ENCODE measurements at places on chromosomes 2 and 18.

GRCh38 chr2:240672701-240673190 is 9.9 kb downstream of the AQP12B start:
- no peak overlapping the region for H3K4me3 ChIP-seq
- no peak overlapping the region for H3K27ac ChIP-seq
- peaks cover 17% of the 10 kb centered on the region for H3K27me3 ChIP-seq
- DNase-seq, result no peak

GRCh38 chr2:29057006-29057405 is 17.3 kb downstream of the PCARE start:
- no peaks in the 10 kb centered on the region for H3K27me3 ChIP-seq
- no peak overlapping the region for H3K27ac ChIP-seq
- no peaks in the 10 kb centered on the region for H3K36me3 ChIP-seq
- H3K4me1 ChIP-seq, result no peaks in the 10 kb centered on the region
- DNase-seq, result no peak

- no peak for DNase-seq
- H3K27ac ChIP-seq, result peak overlapping the region; percentile 99
- H3K4me1 ChIP-seq, result peaks cover 36% of the 10 kb centered on the region
- H3K4me3 ChIP-seq, result peak overlapping the region; percentile 98
- no peaks in the 10 kb centered on the region for H3K27me3 ChIP-seq
These were observed 593 bp upstream of the NRBP1 start for GRCh38 chr2:27427863-27428212.

- no peak overlapping the region for H3K4me3 ChIP-seq
- H3K4me1 ChIP-seq, result no peaks in the 10 kb centered on the region
- H3K36me3 ChIP-seq, result no peaks in the 10 kb centered on the region
- no peak for DNase-seq
- H3K27me3 ChIP-seq, result no peaks in the 10 kb centered on the region
These were observed 408.2 kb upstream of the HS6ST1 start for GRCh38 chr2:128726911-128727310.

DNA sequence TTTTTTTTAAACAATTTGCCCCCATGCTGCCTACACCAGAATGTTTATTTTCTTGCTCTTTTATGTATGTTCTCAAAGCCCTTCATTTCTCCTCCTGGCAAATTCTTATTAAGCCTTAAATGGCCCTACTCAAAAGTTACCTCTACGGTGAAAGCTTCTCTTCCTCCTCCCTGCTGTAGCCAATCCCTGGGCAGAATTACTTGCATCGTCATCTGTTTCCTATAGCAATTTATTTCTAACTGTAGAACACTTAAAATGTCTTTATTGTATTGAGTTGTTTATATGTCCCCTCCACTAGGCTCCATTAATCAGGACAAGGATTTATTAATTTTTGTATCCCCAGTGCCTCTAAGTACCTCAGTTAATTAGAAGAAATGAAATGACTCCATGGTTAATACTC is 2.5 kb upstream of the RAD51AP2 start:
- DNase-seq, result no peak
- no peaks in the 10 kb centered on the region for H3K36me3 ChIP-seq
- no peak overlapping the region for H3K4me3 ChIP-seq
- H3K4me1 ChIP-seq, result peaks cover 18% of the 10 kb centered on the region
- no peak overlapping the region for H3K27ac ChIP-seq

GRCh38 chr18:61898640-61899101 is 5.9 kb upstream of the RNF152 start:
- no peaks in the 10 kb centered on the region for H3K36me3 ChIP-seq
- H3K4me3 ChIP-seq, result no peak overlapping the region
- H3K4me1 ChIP-seq, result peaks cover 7% of the 10 kb centered on the region
- peaks cover 11% of the 10 kb centered on the region for H3K27me3 ChIP-seq

- H3K36me3 ChIP-seq, result no peaks in the 10 kb centered on the region
- H3K4me1 ChIP-seq, result peaks cover 18% of the 10 kb centered on the region
- peak; percentile 63 for DNase-seq
- peak overlapping the region; percentile 83 for H3K27ac ChIP-seq
- no peaks in the 10 kb centered on the region for H3K27me3 ChIP-seq
These were observed 636 bp downstream of the ARL4C start for GRCh38 chr2:234496055-234496834.

DNA sequence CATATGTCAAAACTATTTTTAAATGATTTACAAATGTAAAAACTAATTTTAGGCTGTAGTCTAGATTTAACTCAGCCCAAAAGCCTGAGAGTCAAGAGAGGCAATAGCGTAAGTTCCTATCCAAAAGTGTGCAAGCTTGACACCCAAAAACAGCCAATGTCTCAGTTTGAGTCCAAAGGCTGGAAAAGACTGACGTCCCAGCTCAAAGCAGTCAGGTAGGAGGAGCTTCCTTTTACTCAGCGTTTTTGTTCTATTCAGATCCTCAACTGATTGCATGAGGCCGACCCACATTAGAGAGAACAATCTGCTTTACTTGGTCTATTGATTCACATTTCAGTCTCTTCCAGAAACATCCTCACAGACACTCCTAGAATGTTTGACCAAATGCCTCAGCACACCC is 51.8 kb downstream of the MYL12B start:
- H3K36me3 ChIP-seq, result no peaks in the 10 kb centered on the region
- H3K4me1 ChIP-seq, result no peaks in the 10 kb centered on the region
- no peaks in the 10 kb centered on the region for H3K27me3 ChIP-seq
- H3K27ac ChIP-seq, result no peak overlapping the region
- no peak overlapping the region for H3K4me3 ChIP-seq

DNA sequence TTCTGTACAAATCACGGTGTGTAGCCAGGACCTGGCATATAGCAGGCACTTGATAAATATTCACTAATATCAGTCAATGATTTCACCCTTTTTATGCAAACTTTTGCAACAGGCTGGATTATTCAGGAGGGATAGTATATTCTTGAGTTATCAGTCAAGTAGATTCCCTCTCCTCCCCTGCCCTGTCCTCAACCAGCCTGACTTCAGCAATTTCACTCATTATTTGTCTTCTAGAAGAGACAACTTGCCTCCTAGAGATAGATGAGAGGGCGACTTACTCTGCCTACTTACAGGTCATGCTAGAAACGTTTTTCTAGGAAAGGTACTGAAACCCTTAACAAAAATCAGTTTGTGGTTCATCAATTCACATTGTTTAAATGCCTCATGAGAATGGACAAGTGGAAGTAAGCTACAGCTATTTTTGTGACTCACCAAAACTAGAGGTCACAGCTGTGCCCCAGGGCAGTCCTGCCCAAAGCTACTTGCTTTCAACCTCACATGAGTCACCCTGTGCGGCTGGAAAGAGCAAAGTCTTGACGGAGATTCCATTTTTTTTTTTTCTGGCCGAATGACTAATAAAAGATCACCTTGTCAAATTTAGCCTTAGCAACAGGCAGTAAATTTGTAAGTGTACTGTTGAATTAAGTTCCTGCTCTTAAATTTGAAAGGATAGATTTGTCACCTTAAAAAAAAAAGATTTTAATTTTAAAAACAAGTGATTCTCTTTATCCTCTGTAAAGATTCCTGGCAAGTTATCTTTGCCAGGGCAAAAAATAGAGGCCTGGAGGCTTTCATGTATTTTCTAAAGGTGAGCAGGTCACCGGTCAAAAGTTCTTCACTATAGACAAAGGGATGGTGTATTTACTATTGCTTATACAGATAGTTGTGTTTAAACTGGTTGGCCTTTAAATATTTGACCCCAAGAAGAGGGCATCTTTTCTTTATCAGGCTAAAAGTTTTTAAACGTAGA is 109.0 kb upstream of the SLC35G4 start:
- no peaks in the 10 kb centered on the region for H3K36me3 ChIP-seq
- H3K4me1 ChIP-seq, result no peaks in the 10 kb centered on the region
- H3K4me3 ChIP-seq, result no peak overlapping the region
- H3K27ac ChIP-seq, result no peak overlapping the region
- no peaks in the 10 kb centered on the region for H3K27me3 ChIP-seq

DNA sequence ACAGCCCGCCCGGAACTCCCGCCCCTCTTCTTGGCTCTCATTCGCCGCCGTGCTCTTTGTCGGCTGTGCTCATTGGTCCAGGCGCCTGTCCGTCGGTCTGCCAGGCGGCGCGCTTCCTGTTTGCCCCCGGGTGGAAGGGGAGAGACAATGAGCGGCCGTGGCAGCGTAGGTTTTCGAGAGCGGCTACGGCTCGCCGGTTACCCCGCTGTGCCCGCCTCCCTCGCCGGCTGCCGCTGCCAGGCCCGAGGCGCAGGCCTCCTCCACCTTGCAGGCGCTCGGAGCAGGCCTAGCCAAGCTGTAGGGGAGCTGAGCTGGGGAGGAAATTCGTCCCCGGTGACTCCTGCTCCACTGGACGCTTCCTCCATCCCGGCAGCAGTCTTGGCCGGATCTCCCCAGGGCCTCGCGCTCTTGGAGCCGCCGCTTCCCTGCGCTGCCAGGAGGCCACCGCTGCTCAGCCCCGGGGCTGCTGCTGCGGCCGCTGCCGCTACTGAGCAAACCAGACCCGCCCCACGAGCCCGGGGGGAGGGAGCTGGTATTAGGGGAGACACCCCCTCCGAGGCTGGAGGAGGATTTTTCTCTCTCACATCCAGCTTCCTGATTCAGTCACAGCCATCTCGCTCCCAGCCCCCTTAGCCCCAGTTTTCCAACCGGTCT is at the start of gene SP3:
Gene SP3, minus strand, starts transcription at position 2 of the 654 bp plus-strand sequence. CDS start 202 bp downstream, outside the sequence.
- no peaks in the 10 kb centered on the region for H3K36me3 ChIP-seq
- peaks cover 36% of the 10 kb centered on the region for H3K4me1 ChIP-seq
- H3K4me3 ChIP-seq, result peak within 1 kb of the TSS; percentile 97
- peak; percentile 97 for DNase-seq
- H3K27me3 ChIP-seq, result no peaks in the 10 kb centered on the region

- H3K4me3 ChIP-seq, result no peak overlapping the region
- no peaks in the 10 kb centered on the region for H3K36me3 ChIP-seq
- no peak for DNase-seq
- no peak overlapping the region for H3K27ac ChIP-seq
- peaks cover 21% of the 10 kb centered on the region for H3K27me3 ChIP-seq
These were observed 50.5 kb upstream of the OTOS start for GRCh38 chr2:240191001-240191400.

DNA sequence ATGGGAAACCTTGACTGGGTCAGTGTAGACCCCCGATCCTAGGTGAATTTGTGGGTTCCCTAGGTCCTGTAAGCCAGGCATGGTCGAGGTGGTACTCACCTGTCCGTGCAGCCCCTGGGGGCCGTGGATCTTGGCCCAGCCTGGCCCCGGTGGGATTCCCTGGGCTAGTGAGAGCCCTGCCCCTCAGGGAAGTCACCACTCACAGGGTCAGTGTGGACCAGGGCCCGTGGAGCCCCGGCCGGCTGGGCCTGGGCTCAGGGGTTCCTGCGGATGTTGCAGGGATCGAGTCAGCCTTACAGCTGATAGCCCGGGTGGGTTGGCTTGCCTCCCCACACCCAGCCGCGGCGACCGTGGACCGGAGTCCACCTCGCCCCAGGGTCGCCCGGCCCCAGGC is 528 bp downstream of the ATG9A start:
- H3K4me1 ChIP-seq, result peaks cover 39% of the 10 kb centered on the region
- peak overlapping the region; percentile 95 for H3K27ac ChIP-seq
- no peak for DNase-seq
- H3K4me3 ChIP-seq, result peak overlapping the region; percentile 69

DNA sequence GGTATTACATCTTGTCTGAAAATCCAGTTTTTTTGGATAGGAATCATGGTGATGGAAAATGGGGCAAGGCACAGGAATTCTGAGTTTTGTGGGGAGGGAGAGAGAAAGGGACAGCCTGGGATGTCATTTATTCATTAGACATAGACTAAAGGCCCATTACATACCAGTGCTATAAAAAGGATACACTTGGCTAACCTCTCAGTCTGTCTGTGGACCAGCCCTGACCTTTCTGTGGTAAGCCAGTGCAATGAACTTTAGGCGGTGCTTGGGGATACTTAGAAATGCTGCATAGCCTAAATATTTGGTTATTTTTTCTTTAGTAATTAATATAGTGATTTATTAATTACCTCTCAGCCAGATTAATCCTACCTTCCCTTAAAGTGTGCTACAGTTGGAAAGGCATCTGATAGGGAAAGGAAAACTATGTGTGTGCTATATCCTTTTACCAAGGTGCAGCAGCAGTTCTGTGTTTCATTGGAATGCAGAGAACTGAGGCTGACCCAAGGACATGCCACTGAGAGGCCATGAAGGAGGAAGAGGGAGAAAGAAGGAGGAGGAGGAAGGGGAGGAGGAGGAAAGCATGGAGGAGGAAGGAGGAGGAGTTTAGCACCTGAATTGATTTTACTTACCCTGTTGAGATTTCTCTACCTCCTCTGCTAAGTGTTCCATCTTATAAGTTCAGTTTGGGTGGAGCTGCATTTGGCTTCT is 37.5 kb downstream of the KCNS3 start:
- DNase-seq, result no peak
- H3K36me3 ChIP-seq, result no peaks in the 10 kb centered on the region
- no peaks in the 10 kb centered on the region for H3K4me1 ChIP-seq
- no peak overlapping the region for H3K27ac ChIP-seq
- no peak overlapping the region for H3K4me3 ChIP-seq
- H3K27me3 ChIP-seq, result no peaks in the 10 kb centered on the region

DNA sequence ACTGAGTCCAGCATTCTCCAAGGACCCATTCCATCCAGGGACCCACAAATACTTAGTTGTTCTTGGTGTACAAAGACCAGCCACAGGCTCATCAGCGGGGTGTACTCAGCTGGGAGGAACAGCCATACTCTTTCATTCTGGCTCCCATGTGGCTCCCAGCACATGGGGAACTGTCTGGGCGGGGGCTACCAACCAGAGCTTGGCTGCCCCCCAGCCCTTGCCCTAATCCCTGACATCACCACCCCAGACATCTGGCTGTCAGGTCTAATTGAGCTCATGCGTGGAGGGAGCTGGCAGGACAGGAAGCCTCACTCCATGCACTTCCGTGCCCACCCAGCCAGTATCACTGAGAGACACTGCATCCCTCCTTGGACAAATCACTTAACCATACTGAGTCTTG is 283.6 kb downstream of the DYSF start:
- H3K27ac ChIP-seq, result no peak overlapping the region
- no peaks in the 10 kb centered on the region for H3K27me3 ChIP-seq
- H3K4me1 ChIP-seq, result no peaks in the 10 kb centered on the region

DNA sequence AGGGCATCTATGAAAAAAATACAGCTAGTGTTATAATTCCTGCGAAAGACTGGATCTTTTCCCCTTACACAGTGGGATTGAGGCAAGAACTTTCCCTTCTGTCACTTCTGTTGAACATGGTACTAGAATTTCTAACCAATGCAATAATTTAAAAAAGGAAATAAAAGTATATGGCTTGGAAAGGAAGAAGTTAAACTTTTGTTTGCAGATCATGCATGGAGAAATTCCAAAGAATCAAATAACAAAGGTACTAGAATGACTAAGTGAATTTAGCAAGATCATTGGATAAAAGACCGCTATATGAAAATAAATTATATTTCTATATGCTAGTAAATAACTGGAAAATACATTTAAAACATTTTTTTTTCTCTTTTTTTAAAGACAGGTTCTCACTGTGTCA is 31.0 kb upstream of the SH3BP4 start:
- no peak overlapping the region for H3K27ac ChIP-seq
- no peak overlapping the region for H3K4me3 ChIP-seq
- H3K36me3 ChIP-seq, result no peaks in the 10 kb centered on the region
- DNase-seq, result no peak
- no peaks in the 10 kb centered on the region for H3K4me1 ChIP-seq
- no peaks in the 10 kb centered on the region for H3K27me3 ChIP-seq
